ENCODE measurements at places on chromosomes 6 and 20.
A peak's percentile ranks its signal among the peaks of the same experiment; 100 is the strongest.

DNA sequence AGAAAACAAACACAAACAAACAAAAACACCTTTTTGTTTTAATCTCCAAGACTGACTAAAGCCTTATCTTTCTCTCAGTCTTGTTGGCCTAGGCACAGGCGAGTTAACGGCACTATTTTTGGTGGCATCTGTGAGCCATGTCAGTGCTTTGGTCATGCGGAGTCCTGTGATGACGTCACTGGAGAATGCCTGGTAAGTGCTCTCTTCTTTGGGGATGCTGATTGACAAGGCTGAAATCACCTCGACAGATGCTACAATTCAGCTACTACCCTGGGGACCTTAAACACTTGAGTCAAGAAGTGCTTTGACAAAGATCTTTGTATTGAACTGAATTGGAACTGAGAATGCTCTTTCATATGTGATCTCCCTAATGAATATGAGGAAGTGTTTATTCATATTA lies 384.1 kb downstream of the LAMA2 start:
- no peaks in the 10 kb centered on the region for H3K4me1 ChIP-seq
- H3K27ac ChIP-seq = no peak overlapping the region
- no peak overlapping the region for H3K4me3 ChIP-seq

DNA sequence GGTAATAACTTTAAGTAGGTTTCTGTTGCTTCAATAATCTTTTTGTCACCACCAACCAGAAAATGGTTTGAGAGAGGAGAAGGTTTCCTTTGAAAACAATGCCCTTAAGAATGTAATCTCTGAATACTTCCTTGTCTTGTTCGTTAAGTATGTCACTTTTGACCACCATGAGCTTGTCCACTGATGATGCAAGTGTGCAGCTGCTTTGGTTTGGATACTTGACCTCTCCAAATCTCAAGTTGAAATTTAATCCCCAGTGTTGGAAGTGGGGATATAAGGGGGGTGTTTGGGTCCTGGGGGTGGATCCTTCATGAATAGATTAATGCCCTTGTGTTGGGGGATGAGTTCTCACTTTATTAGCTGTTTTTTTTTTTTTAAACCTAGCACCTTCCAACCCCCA lies 985.4 kb downstream of the EPHA7 start:
- H3K4me1 ChIP-seq = no peaks in the 10 kb centered on the region
- no peak overlapping the region for H3K4me3 ChIP-seq
- H3K27ac ChIP-seq = no peak overlapping the region
- H3K36me3 ChIP-seq = no peaks in the 10 kb centered on the region
- no peaks in the 10 kb centered on the region for H3K27me3 ChIP-seq

- no peak overlapping the region for H3K4me3 ChIP-seq
- no peak for DNase-seq
- H3K36me3 ChIP-seq = no peaks in the 10 kb centered on the region
- no peaks in the 10 kb centered on the region for H3K4me1 ChIP-seq
- H3K27me3 ChIP-seq = no peaks in the 10 kb centered on the region
These were observed 86.0 kb downstream of the SAMD3 start for GRCh38 chr6:130136798-130137197.

DNA sequence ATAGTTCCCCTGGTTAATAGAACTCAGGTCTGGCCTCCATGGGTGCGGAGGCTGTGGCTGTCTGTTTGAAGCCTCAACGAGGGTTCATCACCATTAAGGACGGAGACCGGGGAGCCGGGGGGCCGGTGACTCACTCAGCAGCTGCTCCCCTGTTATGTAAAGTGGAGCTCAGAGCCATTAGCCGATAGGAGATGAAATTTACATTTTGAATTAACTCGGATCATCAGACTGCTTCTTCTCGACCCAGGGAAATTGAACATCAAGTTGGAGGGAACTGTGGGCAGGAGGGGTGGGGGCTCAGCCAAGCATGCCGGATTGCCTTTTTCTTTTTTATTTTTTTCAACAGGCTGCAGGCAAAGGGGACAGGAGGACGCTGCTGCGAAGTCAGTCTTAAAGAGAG lies 12.3 kb downstream of the PCK1 start:
- H3K27me3 ChIP-seq = no peaks in the 10 kb centered on the region
- H3K36me3 ChIP-seq = no peaks in the 10 kb centered on the region
- no peak overlapping the region for H3K27ac ChIP-seq
- no peak overlapping the region for H3K4me3 ChIP-seq

GRCh38 chr20:57326667-57327455 lies 2.7 kb upstream of the SPO11 start:
- H3K27ac ChIP-seq = no peak overlapping the region
- no peaks in the 10 kb centered on the region for H3K36me3 ChIP-seq
- H3K4me1 ChIP-seq = peaks cover 9% of the 10 kb centered on the region
- H3K4me3 ChIP-seq = no peak overlapping the region

GRCh38 chr6:32989368-32989767 lies 20.0 kb downstream of the HLA-DOA start:
- no peaks in the 10 kb centered on the region for H3K27me3 ChIP-seq
- no peak for DNase-seq
- H3K4me1 ChIP-seq = no peaks in the 10 kb centered on the region
- H3K36me3 ChIP-seq = no peaks in the 10 kb centered on the region

DNA sequence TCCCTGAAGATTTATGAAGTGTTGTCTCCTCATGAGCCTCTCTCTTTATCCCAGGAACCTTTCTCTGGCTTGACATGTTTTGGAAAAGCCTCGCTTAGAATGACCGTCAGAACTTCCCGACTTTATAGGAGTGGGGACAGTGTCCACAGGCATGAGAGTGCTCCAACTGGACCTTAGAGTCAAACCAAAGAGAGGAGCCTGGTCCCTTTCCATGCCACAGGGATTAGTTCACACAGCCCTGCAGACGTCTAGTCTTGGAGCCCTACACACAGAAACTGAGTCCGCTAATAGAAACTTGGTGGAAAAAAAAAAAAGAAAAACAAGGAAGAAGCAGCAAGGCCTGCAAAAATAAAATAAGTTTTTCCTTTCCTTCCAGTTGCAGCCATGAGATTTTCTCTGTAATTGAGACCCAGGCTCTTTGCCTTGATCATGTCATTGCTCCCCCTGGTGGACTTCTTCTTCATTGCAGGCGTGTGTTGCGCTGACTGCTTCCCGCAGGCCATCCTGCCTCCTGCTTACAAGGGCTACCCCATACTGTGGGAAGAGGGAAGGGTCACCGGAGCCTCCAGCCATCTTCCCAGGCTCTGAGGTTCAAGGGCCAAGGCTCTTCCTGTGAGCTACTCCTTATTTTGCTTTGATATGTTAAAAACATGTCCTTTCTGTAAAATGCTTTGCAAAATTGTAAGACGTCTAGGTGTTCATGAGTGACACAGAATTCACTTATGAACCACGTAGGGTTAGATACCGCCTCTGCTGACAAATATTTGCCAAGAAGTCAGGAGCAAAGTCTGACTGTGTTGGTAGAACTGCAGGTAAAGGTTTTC lies 201.0 kb downstream of the UST start:
- peak; percentile 94 for DNase-seq
- no peak overlapping the region for H3K27ac ChIP-seq
- H3K4me1 ChIP-seq = no peaks in the 10 kb centered on the region
- no peaks in the 10 kb centered on the region for H3K36me3 ChIP-seq

DNA sequence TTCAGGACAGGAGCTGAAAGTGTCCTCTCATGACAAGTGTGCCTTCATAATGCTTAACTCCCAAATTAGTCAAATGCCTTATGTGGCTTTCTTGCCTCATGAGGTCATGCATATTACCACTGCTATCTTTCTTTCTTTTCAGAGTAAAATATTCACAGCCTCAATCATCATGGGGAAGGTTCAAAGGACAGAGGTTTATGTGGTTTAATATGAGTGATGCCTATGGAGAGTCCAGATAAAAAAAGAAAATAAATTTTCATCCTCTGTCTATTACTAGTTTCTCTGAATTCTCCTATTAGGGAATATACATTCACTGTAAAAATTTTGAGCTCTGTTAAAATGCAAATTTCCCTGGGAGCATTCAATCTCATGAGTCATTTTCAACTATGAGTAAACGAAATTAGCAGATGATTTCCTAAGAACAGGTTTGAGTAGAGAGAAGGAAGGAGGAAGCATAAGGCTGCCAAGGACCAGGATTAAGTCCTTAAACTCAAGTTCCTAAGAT lies 396.9 kb upstream of the ADGRB3 start:
- no peak for DNase-seq
- H3K27me3 ChIP-seq = no peaks in the 10 kb centered on the region
- H3K4me3 ChIP-seq = no peak overlapping the region
- H3K4me1 ChIP-seq = no peaks in the 10 kb centered on the region
- H3K27ac ChIP-seq = no peak overlapping the region

DNA sequence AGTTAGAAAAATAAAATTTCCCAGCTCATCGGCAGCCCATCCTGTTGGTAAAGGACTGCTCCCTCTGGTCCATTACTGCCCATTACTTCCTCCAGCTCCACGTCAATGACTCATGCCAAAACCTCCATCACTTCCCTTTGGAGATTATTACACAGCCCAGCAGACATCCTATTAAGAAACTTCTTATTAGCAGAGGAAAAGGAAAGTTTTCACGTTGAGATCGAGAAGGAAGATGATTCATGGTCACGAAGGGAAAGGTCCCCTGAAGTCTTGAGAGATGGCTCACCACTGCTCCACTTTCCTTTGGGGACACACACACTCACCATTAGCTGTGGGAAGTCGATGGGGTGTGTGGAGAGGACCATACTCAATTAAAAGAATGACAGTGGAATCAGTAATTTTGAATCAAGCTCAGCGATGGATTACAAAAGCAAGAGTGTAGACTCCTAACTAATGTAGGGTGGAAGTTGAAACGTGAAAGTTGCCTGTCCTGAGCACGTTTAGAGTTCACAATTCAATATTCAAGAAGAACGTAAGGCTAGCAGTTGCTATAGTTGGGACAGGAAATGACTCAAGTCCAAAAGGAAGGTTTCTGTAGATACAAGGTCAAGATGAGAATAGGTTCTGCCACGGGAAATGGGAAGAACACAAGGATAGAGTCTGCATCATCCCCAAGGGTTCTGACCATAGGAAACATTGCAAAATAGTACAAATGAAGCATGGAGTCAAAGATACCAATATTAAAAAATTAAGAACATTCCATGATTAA lies 21.6 kb downstream of the SASH1 start:
- DNase-seq = no peak
- peaks cover 3% of the 10 kb centered on the region for H3K4me1 ChIP-seq
- H3K27ac ChIP-seq = no peak overlapping the region
- H3K27me3 ChIP-seq = no peaks in the 10 kb centered on the region
- H3K36me3 ChIP-seq = no peaks in the 10 kb centered on the region
- no peak overlapping the region for H3K4me3 ChIP-seq

DNA sequence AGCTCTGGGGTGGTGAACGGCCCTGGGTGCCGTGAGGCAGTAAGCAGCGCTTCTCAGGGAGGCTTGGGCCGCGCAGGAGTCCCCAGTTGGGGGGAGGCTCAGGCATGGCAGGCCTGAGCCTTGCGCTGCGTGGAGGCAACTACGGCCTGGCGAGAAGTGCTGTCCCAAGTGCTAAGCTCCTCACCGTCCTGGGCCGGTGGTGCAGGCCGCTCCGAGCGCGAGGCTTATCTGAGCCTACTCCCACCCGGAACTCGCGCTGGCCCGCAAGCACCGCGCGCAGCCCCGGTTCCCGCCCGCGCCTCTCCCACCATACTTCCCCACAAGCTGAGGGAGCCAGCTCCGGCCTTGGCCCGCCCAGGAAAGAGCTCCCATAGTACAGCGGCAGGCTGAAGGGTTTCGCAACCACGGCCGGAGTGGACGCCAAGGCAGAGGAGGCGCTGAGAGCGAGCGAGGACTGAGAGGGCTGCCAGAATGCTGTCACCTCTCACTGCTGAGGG lies 1.8 kb upstream of the WRNIP1 start:
- H3K36me3 ChIP-seq = no peaks in the 10 kb centered on the region
- DNase-seq = peak; percentile 81
- peaks cover 5% of the 10 kb centered on the region for H3K4me1 ChIP-seq
- no peaks in the 10 kb centered on the region for H3K27me3 ChIP-seq
- no peak overlapping the region for H3K27ac ChIP-seq

- DNase-seq = peak; percentile 28
- no peaks in the 10 kb centered on the region for H3K27me3 ChIP-seq
- H3K27ac ChIP-seq = no peak overlapping the region
These were observed 151.4 kb downstream of the ID4 start for GRCh38 chr6:19988555-19988954.

GRCh38 chr20:20344476-20344875 lies 23.4 kb upstream of the INSM1 start:
- H3K27ac ChIP-seq = no peak overlapping the region
- H3K4me3 ChIP-seq = no peak overlapping the region

- H3K4me3 ChIP-seq = no peak overlapping the region
- H3K36me3 ChIP-seq = no peaks in the 10 kb centered on the region
- H3K27ac ChIP-seq = no peak overlapping the region
These were observed 43.2 kb downstream of the RANBP9 start for GRCh38 chr6:13668291-13668928.

DNA sequence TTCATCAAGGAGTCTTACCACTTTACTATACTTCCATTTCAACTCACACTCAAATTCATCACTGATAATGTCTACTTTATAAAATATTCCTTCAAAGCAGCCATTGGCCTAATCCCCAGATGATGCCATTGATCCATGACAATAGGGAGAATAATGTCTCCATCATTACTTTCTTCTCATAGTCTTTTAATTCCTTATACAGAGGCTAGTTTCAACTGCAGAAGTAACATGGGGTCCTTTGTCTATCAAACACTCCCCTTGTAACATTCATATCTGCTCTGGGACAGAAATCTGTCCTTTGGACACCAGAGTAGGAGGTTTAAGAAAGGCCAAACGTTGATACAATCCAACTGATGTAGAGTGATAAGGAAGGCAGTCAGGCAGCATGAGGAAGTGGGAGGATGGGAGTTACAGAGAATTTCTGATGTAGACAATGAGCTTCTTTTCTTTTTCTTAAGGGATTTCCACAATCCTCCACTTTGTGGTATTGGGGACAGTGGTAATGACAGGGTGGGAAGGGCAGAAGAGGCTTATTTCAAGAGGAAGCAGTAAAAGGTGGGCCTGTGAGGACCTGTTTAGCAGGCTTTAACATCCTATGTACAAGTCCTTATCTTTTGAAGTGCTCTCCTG lies 18.9 kb upstream of the HLA-DOA start:
- no peaks in the 10 kb centered on the region for H3K4me1 ChIP-seq
- H3K27ac ChIP-seq = no peak overlapping the region
- H3K4me3 ChIP-seq = no peak overlapping the region
- DNase-seq = no peak
- H3K27me3 ChIP-seq = no peaks in the 10 kb centered on the region

GRCh38 chr6:156391061-156391672 lies 386.0 kb upstream of the ARID1B start:
- peak; percentile 70 for DNase-seq
- H3K27ac ChIP-seq = no peak overlapping the region
- H3K27me3 ChIP-seq = no peaks in the 10 kb centered on the region
- H3K4me3 ChIP-seq = no peak overlapping the region

GRCh38 chr6:77373955-77374354 lies 89.3 kb downstream of the HTR1B start:
- no peaks in the 10 kb centered on the region for H3K27me3 ChIP-seq
- H3K4me1 ChIP-seq = no peaks in the 10 kb centered on the region
- H3K27ac ChIP-seq = no peak overlapping the region
- no peak for DNase-seq
- no peaks in the 10 kb centered on the region for H3K36me3 ChIP-seq

GRCh38 chr6:5214570-5215052 lies 46.1 kb downstream of the LYRM4 start:
- H3K27ac ChIP-seq = no peak overlapping the region
- H3K27me3 ChIP-seq = no peaks in the 10 kb centered on the region
- H3K4me3 ChIP-seq = no peak overlapping the region
- peaks cover 6% of the 10 kb centered on the region for H3K4me1 ChIP-seq
- peak; percentile 65 for DNase-seq

GRCh38 chr6:21987501-21987957 lies 309.3 kb downstream of the PRL start:
- DNase-seq = peak; percentile 41
- H3K4me1 ChIP-seq = peaks cover 11% of the 10 kb centered on the region
- peak overlapping the region; percentile 46 for H3K27ac ChIP-seq
- no peaks in the 10 kb centered on the region for H3K27me3 ChIP-seq

GRCh38 chr6:25793970-25794369 lies 37.9 kb downstream of the SLC17A1 start:
- H3K27ac ChIP-seq = no peak overlapping the region
- H3K36me3 ChIP-seq = no peaks in the 10 kb centered on the region
- no peaks in the 10 kb centered on the region for H3K4me1 ChIP-seq
